ENCODE measurements at places on chromosomes 6 and 20.

GRCh38 chr6:126145351-126145750 is 159.0 kb downstream of the TRMT11 start:
- DNase-seq = no peak

- no peak for DNase-seq
Measured at GRCh38 chr6:68144667-68145066, 490.4 kb upstream of the ADGRB3 start.

DNA sequence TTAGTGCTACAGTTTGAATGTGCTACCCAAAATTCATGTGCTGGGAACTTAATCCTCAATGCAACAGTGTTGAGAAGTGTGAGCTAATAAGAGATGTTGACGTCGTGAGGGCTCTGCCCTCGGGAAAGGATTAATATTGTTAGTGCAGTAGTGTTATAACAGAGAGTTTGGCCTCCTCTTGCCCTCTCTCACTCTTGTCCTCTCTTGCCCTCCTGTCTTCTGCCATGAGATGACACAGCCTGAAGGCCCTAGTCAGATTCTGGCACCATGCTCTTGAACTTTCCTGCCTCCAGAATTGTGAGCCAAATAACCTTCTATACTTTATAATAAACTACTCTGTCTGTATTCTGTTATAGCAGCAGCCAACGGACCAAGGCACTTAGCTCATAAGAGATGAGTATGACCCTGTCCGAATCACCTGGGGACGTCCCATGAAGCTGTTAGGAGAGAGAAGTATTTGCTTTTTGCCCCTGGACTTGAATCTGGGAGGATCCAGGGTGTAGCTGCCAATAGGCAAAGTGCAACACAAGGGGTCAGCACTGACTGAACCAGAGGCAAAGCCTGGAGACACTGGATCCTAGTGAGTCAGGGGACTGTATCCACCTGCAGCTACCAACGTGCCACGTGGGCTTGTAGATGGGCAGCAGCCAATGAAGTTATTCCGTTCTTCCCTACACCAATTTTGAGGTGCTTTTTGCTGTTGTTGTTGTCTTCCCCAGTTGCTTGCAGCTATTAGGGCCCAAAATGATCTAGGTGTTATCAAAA is 233.7 kb downstream of the THBS2 start:
- DNase-seq = no peak

GRCh38 chr6:16757332-16757731 is 3.9 kb downstream of the ATXN1 start:
- no peak for DNase-seq

- DNase-seq = no peak
Measured at GRCh38 chr6:4413073-4413472, 277.7 kb upstream of the ECI2 start.

- no peak for DNase-seq
Measured at GRCh38 chr20:32315891-32316290, 38.4 kb downstream of the KIF3B start.

DNA sequence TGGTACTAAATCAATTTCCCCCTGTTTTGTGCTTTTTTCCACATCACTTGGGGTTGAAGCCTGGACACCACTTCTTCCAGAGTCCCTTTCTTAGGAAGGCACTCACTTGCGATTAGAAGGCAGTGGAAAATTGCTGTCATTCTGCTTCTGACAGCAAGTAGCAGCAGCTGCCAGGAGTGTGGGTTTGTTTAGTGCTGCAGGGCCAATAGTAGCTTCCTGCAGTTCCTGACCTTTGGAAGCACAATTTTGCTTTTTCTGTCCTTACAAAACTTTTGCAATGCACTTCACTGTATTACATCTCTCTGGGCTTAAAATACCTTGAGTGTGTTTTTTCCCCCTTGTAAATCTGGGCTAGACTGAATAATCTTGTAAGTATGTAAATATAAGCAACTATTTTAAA is 12.5 kb upstream of the HLA-DRA start:
- no peak for DNase-seq
